ENCODE measurements at places on chromosomes 4 and X.

DNA sequence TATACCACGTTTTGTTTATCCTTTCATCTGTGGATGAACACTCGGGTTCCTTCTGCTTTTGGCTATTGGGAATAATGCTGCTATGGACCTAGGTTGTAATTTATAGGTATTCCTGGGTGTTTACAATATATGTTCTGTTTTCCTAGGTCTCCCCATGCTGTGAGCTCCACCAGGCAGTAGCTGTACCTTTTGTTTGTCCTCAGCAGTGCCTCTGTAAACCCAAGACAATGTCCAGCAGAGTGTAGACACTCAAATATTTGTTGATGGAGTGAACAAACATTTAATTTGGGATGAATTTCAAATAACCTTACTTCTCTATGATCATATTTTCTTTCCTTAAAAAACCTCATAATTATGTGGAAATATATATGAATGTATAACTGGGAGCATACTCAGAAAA lies 259.5 kb upstream of the BOD1L1 start:
- no peak for DNase-seq

DNA sequence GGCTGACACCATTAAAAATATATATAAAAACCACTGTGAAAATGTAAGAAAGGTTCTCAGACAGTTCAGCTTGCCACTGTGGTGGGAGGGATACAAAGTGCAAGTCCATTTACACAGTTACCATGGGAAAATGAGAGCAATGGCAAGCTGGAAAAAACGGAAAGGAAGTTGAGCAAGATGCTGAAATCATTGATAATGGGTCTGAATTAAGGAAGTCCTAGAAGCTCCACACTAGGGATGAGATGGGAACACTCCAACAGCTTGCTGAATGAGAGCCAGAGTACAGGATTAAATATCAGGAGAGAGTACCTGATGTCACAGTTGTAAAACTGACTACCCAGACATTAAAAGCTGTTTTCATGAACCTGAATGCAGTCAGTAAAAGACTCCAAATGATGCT lies 218.6 kb downstream of the PRDM5 start:
- no peak for DNase-seq

- DNase-seq, result no peak
Observed at GRCh38 chr4:26080870-26081628, 167.0 kb downstream of the SMIM20 start.

DNA sequence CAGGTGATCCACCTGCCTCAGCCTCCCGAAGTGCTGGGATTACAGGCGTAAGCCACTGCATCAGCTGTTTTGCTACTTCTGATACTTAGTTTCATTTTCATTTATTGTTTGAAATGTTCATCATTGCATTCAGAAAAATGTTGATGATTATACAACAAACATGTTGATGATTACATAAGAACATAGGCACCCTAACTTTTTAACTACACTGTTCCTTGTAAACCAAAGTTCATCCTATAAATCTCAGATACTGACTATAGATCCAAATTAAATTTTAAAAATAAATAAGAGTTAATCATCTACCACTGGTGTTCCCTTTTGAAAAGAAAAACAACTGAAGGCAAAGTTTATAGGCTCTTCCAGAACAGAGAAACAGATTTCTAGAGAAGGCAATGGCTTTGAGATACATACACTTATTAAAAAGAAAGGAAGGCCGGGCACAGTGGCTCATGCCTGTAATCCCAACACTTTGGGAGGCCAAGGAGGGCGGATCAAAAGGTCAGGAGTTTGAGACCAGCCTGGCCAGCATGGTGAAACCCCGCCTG lies 23.4 kb downstream of the TRIM75 start:
- DNase-seq, result no peak

GRCh38 chrX:154466907-154467306 lies 8.8 kb downstream of the PLXNA3 start:
- DNase-seq, result no peak

DNA sequence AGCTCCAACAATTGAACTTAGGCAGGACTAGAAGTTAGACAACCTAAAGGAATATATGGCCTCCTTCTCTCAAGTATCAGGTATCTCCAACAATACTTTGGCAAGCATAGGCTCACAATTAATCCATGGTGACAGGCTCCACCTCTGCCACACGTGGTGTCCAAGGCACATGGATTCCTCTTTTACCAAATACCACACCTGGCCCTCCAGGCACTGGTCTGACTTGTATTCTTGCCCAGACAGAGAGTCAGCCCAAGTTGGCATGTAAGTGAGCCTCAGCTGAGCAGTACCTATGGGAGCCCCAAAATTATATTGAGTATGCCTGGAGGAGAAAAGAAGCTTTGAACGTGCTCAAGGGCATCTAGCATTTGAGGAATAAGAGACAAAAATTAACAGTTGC lies 19.6 kb downstream of the SRPX2 start:
- DNase-seq, result no peak

- DNase-seq, result no peak
Observed at GRCh38 chrX:3286196-3286945, 60.1 kb downstream of the MXRA5 start.

GRCh38 chrX:120213438-120214265 lies 37.0 kb upstream of the ZBTB33 start:
- DNase-seq, result peak; percentile 10

DNA sequence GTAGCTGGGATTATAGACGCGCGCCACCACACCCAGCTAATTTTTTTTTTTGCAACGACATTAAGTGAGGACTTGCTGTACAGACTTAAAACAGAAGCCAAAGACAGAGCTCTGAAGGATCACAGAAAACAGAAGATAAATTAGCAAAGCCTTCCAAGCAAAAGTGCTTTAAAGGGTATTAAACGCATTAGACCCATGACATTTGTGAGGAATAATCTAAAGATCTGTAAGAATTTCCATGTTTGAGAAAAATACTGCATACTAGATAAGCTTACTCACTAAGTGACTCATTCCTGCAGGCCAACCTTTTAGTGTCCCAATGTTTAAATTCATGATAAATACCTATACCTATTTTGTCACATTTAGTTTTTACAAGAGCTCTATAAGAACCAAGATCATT lies 27.4 kb downstream of the SMARCA1 start:
- DNase-seq, result no peak

DNA sequence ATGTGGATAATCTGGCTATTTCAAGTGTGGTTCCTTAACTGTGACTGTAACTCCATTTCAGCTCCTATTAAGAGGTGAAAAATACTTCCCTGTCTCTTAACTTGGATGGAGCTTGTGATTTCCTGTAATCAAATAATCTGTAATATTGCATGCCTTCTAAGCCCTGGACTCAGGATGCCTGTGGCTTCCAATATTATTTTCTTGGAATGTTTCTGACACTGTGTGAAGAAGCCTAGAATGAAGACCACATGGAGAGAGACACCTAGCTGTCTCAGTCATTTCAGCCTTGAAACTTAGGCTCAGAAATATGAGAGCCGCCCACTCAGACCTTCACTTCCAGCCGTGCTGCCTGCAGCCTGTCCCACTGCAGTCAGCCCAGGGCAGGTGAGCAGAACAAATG lies 544.3 kb downstream of the TRIML1 start:
- no peak for DNase-seq

GRCh38 chrX:50168241-50168687 lies 32.5 kb downstream of the AKAP4 start:
- no peak for DNase-seq

Measured in DMS 273 treated with DMSO at 0.1 percent for 48 hours (cell line).